M059J (cell line): ENCODE measurements at places on chromosomes 3 and 15. TPM values are rescaled to one million over a fixed set of nuclear protein-coding genes. Genes with fewer than 3 reads are reported as not detected.
A peak's percentile ranks its signal among the peaks of the same experiment; 100 is the strongest.

The FEZF2 gene
- not detected in 2 replicates for total RNA-seq

- no peak for DNase-seq
Measured at GRCh38 chr15:41977757-41978383, 5.5 kb upstream of the EHD4 start.

The GOLGA8H gene
- 0.15 and 0.57 TPM in 2 replicates for total RNA-seq

The CASR gene
- total RNA-seq: not detected in 2 replicates

- peak; percentile 46 for DNase-seq
Measured at GRCh38 chr3:50050361-50050760, 38.4 kb upstream of the RBM5 start.

DNA sequence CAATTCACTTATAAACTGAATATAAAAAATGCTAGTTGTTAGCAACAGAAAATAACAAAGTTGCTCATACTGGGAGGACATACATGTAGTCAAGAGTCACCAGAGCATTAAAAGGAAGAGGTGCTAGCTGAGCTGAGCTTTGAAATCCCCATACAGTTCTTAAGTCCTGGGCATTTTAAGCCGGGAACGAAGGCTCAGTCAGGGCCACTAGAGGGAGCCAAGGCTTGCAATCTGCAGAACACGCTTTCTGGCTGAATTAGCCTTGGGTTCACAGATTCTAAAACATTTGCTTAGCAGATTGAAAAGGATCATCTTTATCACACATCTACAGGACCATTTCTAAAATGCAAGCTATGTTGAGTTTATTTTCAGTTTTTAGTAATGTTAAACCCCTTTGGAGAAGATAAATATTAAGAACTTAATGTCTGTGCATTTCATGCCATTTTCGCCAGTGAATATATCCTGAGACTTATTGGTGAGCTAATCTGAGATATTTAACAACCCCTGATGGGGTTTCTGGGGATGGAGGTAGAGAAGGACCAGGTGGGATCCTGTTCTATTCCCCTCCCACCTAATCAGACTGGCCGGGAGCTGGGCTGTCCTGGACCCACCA is 26.3 kb upstream of the MNS1 start:
- peak; percentile 62 for DNase-seq

- DNase-seq: peak; percentile 81
Measured at GRCh38 chr3:179811321-179812095, 158.7 kb downstream of the USP13 start.

DNA sequence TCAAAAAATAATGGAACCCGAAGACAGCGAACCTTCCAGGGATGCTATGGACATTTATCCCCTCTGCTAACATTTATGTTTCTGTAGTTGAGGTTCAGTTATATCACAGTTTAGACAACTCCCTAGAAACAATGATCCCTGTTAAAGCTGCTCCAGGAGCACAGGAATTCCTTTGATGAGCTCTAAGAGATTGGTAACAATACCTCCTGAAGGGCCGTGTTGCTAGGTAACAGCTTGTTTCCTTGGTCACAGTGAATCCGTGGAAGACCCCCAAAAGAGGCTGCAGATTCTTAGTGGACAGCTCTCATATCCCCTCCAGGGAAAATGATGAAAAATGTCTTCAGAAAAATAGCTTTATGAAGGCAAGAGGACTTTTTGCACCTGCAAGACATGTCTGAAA is 160.2 kb downstream of the SERPINI1 start:
- DNase-seq: no peak

DNA sequence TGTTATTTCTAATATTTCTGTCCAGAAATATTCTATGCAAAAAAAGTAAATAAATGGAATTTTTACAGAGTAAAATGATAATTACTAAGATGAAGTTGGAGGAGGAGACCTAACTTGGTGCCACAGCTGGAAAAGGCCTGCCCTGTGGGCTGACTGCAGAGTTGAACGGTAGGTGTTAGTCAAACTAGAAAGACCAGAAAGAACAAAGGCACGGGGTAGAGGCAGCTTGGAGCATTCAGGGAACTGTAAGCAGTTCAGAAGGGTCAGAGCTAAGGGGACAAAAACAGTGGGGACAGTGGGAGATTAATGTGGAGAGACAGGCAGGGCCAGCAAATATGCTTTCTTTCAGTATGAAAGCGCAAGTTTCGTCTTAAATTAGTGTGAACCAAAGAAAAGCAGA is 39.3 kb upstream of the PTPRG start:
- no peak for DNase-seq

DNA sequence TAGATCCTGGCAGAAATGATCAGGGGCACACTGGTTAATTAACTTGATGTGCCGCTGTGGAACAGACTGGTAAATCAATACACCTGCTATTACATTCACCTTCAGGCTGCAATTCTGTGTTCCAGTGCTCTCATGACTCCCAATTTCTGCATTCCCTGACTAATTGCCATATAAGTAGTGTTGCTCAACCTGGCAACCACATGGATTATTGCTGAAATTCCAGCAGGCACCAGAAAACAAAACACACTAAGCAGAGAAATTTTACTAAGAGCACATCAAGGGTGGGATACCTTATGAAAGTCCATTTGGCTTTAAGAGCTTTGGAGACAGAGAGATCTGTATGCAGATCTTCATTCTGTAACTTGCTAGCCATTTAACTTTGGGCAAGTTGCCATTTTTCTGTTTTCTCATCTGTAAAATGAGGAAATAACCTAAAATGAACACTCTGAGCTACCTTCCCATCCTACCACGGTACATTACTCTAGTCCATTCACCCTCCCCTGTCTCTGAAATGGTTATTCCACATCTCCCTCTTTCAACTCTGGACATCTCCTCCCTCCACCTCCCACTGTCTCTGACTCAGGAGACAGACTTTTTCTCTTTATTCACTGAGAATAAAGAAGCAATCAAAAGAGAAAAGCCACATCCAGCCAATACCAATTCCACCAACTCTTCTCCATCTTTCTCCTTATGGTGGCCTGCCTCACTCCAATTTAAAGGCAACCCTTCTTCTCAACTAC is 54.6 kb downstream of the STAC start:
- DNase-seq: peak; percentile 14

The KLHL6 gene
- total RNA-seq: not detected in 2 replicates

The ISL2 gene
- 4.0 and 4.4 TPM in 2 replicates for total RNA-seq
